Upper lobe of left lung (tissue), 6 donors: ENCODE measurements at places on chromosomes 7 and 10. TPM values are rescaled to one million over a fixed set of nuclear protein-coding genes. Genes with fewer than 3 reads are reported as not detected.

CALML5 gene
- not detected for total RNA-seq

GDF2 gene
- total RNA-seq: not detected

GRCh38 chr10:77360835-77361234 is 276.8 kb downstream of the KCNMA1 start:
- DNase-seq: no peak

- DNase-seq: no peak
Measured at GRCh38 chr10:6038071-6038631, 24.0 kb downstream of the IL2RA start.

GRCh38 chr10:59589796-59590195 is 119.9 kb downstream of the SLC16A9 start:
- DNase-seq: no peak

DNA sequence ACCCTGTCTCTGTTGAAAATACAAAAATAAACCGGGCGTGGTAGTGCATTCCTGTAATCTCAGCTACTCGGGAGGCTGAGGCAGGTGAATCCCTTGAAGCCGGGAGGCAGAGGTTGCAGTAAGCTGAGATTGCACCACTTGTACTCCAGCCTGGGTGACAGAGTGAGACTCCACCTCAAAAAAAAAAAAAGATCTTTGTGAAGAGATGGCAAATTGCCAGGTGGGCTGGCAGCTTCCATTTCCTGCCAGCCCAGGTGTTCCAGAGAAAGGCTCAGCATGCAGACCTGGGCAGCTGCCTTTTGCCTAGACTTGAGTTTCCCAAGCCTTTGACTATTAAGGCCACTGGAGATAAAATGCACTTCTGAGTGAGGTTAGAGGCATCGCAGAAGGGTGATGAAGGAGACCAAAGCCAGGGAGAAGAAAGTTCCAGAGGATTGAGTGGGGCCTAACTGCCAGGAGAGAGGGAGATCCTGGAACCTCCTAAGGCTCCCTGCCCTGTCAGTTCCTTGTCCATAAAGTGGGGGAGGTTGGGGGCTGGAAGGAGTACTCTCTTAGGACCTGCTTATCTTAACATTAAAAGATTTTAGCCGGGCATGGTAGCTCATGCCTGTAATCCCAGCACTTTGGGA is 10.0 kb upstream of the DDIT4 start:
- DNase-seq: peak; percentile 75

GRCh38 chr7:4712281-4713182 is 30.4 kb downstream of the FOXK1 start:
- DNase-seq: peak; percentile 63

MET gene
- 96.7 TPM for total RNA-seq

GRCh38 chr10:114550756-114551635 is 107.1 kb downstream of the ABLIM1 start:
- peak; percentile 79 for DNase-seq

GRCh38 chr7:35701287-35701900 is 6.5 kb upstream of the HERPUD2 start:
- DNase-seq: no peak
